ENCODE measurements at places on chromosomes 11 and 22.

DNA sequence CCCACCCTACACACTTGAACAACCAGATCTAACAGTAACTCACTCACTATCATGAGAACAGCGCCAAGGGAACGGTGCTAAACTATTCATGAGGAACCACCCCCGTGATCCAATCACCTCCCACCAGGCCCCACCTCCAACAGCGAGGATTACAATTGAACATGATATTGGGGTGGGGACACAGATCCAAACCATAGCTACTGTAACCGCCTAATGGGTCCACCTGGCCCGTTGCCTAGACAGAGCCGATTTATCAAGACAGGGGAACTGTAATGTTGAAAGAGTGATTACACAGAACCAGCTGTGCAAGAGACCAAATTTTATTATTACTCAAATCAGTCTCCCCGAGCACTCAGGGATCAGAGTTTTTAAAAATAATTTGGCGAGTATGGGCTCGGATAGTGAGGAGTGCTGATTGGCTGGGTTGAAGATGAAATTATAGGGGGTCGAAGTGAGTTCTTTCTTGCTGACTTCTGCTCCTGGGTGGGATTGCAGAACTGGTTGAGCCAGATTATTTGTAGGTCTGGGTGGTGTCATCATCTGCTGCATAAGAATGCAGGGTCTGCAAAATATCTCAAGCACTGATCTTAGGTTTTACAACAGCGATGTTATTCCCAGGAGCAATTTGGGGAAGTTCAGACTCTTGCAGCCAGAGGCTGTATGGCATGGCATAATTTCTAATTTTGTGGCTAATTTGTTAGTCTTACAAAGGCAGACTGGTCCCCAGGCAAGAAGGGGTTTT is 17.9 kb upstream of the ZC3H12C start:
- DNase-seq = no peak

- no peak for DNase-seq
Measured at GRCh38 chr11:128400382-128401203, 186.8 kb downstream of the ETS1 start.

- no peak for DNase-seq
Measured at GRCh38 chr11:63239254-63239653, 4.1 kb downstream of the SLC22A25 start.

GRCh38 chr11:108857382-108857781 is 192.5 kb downstream of the DDX10 start:
- DNase-seq = no peak

- DNase-seq = no peak
Measured at GRCh38 chr11:72141066-72141465, 5.5 kb downstream of the FOLR3 start.

DNA sequence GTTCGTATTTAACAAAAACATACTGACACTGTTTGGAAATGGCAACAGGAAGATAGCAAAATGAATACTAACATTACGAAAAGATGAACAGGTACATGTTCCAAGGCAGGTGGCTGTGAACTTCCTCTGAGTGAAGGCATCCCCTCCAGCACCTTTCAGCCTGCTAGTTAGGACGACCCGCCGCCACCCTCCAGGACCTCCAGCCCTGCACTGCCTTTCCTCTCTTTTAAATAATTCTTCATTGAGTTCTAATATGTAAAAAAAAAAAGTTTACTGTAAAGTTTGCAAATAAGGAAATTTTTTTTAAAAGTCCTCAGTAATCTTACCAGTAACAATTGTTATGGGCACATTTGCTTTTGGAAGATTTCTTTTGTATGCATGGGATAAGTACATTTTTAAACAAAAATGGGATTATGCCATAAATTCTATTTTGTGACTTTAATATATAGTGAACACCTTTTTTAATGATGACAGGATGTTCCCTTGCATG is 6.0 kb downstream of the NEAT1 start:
- DNase-seq = no peak

DNA sequence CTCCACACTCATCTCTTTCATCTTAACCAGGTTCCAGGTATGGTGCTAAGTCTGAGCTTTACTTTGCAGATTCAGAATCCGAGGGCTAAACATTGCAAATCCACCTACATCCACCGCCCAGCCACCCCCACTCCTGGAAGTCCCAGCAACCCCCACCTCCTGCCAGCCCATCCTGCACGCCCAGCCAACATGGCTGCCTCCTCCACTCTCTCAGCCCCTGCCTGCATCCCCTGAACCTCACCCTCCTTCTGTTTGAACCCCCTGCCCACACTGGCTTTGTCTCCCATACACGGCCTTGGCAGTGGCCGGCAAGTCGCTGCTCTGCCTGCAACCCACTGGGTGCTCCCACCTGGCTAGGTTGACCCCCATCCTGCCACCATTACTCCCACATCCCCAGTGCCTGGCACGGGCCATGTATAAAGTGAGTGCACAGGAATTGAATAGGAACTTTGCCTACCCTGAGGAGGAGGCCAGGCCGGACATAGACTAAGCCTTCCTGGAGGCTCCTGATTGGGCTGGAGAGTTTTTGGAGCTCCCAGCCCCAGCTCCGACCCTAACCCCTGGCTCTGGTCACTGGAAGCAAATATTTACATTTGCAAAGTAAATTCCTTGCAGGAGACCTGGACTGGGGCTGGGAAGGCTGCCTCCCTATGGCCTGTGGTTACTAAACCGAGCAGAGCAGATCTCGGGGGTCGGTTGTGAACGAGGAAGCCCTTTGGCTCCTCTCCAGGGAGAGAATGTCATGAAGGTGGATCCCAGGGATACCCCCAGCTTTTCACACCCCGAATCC is 14.4 kb downstream of the EMID1 start:
- DNase-seq = peak; percentile 22

GRCh38 chr11:29914203-29914930 is 102.5 kb downstream of the KCNA4 start:
- no peak for DNase-seq

DNA sequence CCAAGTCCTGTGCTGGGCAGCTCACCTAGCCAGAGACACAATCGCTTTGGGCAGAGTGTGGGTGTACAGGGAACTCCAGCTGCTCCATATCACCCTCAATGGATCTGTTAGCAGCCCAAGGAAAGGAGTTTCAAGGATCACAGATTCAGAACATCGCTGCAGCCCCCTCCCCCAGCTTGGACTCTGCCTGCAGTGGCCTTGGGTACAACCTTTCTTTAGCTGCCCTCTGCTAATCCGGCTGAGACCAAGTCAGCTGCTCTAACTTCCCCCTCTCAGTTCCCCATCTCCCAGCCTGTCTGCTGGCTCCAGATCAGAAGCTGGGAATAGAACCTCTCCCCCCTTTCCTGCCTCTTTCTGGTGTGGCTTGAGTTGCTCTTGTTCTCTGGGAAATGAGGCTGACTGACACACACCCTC is 1.3 kb downstream of the TMEM86A start:
- DNase-seq = no peak

DNA sequence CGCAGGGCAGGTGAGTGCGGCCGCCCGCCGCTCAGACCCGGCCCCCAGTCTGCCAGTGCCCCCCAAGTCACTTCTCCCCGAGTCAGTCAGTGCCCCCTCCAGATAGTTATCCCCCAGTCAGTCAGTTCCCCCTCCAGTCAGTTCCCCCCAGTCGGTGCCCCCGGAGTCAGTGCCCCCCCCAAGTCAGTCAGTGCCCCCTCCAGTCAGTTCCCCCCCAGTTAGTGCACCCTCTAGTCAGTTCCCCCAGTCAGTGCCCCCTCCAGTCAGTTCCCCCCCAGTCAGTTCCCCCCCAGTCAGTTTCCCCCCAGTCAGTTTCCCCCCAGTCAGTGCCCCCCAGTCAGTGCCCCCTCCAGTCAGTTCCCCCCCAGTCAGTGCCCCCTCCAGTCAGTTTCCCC is 411 bp downstream of the PPP6R2 start:
- DNase-seq = no peak

- no peak for DNase-seq
Measured at GRCh38 chr22:39283322-39284141, 35.9 kb downstream of the RPL3 start.

DNA sequence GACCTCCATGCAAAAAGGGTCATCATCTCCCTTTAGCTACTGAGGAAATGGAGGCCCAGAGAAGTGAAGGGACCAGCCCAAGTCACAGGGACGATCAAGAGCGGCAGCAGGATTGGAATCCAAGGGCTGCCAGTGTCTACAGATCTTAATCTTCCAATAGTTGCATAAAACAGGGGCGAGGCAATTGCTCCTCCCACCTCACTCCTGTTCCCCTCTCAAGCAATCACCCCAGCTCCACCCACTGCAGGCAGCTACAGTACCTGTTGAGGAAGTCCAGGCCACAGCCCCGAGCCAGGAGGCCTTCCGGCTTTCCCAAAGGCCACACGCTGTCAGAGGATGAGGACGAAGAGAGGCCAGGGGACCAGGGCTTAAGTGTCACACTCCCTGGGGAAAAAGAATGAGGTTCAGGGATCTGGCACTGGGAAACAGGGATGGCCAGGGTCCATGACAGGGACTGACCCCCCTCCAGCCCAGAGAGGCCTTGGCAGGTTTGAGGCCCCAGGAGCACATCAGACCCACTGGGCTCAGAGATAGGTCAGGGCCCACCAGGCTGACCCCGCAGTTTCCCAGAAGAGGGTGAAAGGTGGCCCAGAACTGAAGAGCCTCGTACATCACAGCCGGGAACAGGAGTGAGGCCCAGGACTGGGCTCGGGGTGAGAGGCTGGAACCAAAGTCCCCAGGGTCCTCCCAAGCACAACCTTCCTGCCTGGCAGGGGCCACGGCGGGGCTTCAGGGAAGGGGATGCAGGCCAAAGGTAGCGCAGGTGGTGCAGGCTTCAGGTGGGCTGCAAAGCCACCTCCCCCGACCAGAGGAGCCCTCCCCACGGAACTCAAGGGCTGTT is 16.4 kb upstream of the MFNG start:
- DNase-seq = no peak

DNA sequence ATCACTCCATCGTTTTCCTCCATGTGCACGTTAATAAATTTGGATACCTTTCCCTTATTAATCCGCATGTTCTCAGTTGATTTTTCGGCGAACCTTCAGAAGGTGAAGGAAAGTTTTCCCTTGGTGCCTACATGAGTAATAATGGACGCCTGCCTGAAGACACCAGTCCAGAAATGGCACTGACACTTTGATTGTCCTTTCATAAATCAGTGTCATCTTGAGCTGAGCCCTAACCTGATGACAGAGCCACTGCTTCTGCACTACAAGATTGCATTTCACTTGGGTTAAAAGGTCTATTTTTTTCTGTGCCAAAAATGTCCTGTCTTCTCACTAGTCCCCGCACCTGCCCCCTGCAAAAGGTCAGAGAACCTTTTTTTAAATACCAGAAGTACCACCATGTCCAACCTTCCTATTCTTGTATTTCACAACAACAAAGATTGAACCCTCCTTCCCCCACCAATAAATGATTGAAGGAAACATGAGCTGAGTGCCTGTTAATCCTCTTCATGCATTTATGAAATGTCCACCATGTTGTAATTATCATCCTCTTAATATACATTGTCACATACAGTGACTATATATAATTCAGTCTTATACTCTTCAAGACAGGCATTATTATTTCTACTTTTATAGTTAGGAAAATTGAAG is 219.9 kb upstream of the UBASH3B start:
- DNase-seq = no peak

- DNase-seq = no peak
Measured at GRCh38 chr11:1488575-1489180, 2.1 kb upstream of the MOB2 start.

DNA sequence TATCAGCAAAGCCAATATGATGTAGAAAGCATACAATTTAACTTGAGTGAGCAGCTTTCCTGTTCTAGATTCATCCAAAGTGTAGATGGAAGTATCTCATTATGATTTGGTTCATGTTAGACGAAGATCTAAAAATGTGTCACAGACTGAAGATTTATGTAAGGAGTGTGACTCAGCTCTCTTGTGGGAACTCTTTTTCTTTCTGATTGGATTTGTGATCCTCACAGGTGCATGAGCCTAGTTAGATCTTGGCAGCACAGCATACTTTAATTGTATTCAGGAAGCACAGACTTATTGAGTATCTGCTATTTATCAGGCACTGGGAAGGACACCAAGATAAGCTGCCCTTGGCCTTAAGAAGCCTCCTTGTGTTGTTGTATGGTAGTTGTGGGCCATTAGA is 147.1 kb downstream of the C11orf91 start:
- no peak for DNase-seq

DNA sequence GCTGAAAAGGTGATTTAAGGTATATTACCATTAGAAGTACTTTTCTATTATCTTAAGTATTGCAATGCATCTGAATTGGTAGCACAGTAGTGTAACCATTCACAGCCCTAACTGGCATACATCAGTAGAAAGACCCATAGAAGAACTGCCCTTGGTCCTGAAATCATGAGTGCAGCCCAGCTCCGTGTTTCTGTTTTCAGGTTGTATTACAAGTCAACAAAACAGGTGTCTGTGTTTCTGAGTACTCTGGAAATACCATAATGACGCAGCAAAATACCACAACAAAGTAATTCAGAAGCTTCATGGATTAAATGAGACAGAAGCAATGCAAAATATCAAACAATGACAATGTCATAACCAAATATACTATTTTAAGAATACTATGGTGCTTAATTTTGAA is 226.3 kb downstream of the OPCML start:
- DNase-seq = no peak

DNA sequence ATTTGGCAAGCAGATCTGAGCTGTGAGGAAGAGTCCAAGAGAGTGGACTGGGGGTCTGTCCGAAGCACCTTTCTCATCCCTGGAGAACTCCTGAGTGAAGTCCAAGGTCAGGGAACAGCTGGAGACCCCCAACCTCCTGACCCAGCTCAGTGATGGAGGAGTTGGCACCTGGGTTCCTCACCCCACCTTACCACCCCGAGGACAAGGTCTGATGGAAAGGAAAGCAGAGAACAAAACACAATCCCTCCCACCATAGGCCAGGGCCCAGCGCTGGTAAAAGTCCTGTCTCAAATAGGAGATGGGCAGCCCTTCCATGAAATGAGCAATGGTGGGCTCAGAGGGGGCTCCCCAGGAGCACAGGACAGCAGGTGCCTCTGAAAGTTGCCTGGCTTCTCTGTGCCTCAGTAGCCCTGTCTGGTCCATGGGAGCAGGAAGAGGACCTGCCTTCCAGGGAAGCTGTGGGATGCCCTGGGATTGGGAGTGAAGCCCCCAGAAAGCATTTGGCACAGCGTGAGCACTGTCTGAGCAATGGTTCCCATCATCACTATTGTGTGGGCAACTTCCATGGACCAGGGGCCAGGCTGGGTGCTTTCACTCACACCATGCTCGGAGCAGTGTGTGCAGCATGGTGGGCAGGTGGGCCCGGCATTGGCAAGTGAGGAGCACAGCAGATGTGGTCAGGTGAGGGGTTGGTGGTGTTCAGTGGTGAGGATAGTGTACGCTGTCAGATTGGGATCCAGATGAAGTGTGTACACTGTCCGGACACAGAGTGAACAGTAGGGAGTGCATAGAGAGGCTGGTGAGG is 7.5 kb downstream of the TRIM29 start:
- no peak for DNase-seq

Measured in D341Med (cell line).